ENCODE measurements at places on chromosomes 6 and 20.

DNA sequence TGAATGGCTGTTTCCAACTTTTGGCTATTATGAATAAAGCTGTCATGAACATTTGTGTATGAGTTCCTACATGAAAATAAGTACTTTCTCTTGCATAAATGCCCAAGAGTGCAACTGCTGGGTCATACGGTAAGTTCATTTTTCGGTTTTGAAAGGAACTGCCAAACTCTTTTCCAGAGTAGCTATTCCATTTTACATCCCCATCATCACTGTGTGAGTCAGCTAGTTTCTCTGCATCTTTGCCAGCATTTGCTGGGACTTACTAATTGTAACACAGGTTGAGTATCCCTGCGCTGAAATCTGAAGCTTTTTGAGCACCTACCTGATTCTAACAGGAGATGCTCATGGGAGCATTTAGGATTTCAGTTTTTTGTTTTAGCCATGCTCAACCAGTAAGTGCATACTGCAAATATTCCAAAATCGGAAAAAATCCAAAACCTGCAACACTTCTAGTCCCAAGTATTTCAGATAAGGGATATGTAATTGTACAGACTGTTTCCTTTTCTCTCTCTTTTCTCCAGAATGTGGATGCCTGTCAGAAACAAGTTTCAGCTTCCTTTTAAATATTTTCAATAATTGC lies 118.4 kb downstream of the DTNBP1 start:
- DNase-seq, result no peak

DNA sequence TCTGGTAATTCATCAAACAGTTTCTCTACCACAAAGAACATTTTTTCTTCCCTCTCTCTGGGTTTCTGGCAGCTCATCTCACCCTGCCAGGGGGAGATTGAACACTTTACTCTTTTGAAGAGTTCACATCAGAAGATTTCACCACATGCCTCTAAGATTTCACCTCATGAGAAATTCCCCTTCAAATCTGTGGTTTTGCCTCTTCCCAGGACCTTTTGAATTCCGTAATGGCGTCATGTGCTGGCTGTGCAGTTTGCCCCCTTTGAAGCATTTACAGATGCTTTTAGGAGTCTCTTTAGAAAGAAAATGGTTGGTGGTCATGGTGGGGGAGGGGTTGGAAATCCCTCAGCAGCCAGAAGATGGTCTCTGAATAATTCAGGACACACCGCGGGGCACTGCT lies 486.1 kb downstream of the QKI start:
- DNase-seq, result no peak

- no peak for DNase-seq
Measured at GRCh38 chr6:140040396-140040795, 665.9 kb upstream of the CITED2 start.

GRCh38 chr6:80143419-80143937 lies 37.0 kb downstream of the BCKDHB start:
- peak; percentile 62 for DNase-seq

- DNase-seq, result no peak
Measured at GRCh38 chr6:149855040-149855654, 9.0 kb downstream of the LRP11 start.

- DNase-seq, result no peak
Measured at GRCh38 chr6:113496166-113496565, 361.0 kb upstream of the MARCKS start.

DNA sequence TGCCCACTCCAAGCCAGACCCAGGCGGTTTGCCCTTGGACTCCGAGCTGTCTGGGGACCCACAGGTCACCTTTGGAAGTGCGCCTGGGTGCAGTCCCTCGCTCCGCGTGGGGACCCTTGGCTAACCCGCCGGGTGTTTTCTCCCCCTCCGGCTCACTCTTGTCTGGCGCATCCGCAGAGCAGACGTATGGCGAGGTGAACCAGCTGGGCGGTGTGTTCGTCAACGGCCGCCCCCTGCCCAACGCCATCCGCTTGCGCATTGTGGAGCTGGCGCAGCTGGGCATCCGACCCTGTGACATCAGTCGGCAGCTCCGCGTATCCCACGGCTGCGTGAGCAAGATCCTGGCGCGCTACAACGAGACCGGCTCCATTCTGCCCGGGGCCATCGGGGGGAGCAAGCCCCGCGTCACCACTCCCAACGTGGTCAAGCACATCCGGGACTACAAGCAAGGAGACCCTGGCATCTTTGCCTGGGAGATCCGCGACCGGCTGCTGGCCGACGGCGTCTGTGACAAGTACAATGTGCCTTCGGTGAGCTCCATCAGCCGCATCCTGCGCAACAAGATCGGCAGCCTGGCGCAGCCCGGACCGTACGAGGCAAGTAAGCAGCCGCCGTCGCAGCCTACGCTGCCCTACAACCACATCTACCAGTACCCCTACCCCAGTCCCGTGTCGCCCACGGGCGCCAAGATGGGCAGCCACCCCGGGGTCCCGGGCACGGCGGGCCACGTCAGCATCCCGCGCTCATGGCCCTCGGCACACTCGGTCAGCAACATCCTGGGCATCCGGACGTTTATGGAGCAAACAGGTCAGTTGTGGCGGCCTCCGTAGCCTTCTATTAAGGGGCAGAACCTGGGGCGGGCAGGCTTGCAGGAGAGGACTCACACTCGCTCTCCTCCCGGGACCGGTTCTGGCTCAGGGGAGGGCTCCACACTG lies 1.1 kb downstream of the PAX1 start:
- DNase-seq, result no peak

GRCh38 chr20:611843-612185 lies 1.7 kb upstream of the TCF15 start:
- DNase-seq, result no peak

DNA sequence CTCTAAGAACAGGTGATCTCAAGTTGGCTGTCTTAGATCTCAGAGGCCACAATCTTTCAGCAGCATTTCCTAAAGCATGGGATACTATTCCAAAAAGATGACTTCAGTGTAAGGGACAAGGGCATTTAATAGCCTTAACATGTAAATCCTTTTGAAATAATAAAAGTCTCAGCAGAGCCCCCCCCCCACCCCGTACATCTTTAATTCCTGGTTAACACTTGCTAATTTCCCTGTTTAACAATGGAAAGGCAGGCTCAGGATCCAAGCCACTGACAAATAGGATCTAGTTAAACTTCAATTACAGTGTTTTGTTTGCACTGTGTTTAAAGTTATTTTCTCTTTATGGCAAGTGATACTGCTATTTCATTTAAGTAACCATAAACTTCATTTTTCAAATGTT lies 12.0 kb downstream of the TASP1 start:
- no peak for DNase-seq

DNA sequence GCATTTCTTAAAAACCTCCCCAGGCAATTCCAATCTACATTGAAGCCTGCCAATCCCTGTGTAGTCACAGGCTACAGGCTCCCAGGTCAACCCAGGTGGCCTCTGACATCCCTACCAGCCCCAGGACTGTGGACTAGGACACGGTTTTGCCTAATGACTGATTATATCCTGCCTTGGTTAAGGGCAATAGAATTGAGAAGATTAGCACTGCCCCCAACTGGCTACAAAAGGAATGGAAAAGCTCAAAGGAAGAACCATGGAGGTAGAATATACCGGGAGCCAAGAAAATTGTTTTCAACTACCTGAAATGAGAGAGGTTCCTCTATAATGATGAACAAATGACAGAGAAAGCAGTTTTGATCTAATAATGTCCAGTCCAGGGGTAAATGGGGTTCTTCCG lies 421.1 kb upstream of the AGPAT4 start:
- no peak for DNase-seq

- DNase-seq, result no peak
Measured at GRCh38 chr20:2713285-2713684, 20.7 kb downstream of the EBF4 start.

GRCh38 chr6:89010825-89011224 lies 47.4 kb upstream of the RNGTT start:
- DNase-seq, result no peak

GRCh38 chr6:147941143-147941542 lies 401.5 kb upstream of the SASH1 start:
- no peak for DNase-seq

GRCh38 chr20:4157516-4157915 lies 142.2 kb upstream of the RNF24 start:
- no peak for DNase-seq

DNA sequence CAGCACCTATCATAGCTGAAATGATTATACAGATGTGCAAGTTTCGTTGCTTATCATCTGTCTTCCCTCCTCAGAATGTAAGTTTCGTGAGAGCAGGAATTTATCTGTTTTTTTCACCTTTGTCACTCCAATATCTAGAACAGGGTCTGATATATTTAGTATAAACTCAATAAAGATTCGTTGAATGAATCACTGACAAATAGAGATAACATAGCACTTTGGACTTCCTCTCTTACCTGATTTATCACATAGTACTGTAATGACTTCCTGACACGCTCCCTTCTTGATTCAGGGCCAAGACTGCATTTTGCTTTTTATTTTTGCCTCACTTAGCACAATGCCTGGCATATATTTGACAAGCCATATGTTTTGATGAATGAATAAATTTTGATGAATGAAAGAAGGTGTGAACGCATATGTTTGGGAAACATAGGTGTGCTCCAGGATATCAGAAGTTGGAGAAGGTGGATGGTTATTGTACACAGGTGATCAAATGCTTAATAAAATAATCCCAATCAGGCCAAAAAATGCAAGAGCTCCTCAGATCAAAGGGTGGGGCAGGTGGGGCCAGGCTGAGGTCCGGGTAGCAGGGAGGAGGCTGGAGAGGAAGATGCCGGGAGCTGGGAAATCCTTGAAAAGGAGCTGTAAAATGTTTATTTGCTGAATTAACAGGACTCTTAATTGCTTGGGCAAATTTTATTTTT lies 33.0 kb downstream of the PIM1 start:
- DNase-seq, result no peak

DNA sequence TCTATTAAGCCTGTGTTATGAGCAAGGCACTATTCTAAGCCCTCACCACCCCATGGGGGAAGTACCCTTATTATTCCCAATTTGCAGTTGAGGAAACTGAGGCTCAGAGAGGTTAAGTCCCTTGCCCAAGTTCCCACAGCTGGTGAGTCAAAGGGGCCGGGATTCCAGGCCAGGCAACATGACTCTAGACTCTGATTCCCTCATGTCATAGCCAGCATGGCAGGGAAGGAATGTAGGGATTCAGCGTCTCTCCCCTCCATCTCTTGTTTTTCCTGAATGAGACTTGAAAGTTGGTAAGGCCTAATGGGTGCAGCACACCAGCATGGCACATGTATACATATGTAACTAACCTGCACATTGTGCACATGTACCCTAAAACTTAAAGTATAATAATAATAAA lies 6.7 kb downstream of the C6orf132 start:
- no peak for DNase-seq

- no peak for DNase-seq
Measured at GRCh38 chr6:28351087-28351486, 1.3 kb downstream of the ZKSCAN3 start.

- DNase-seq, result no peak
Measured at GRCh38 chr6:56803594-56803993, 151.3 kb upstream of the BEND6 start.

- DNase-seq, result no peak
Measured at GRCh38 chr6:63245420-63245819, 34.2 kb downstream of the FKBP1C start.

DNA sequence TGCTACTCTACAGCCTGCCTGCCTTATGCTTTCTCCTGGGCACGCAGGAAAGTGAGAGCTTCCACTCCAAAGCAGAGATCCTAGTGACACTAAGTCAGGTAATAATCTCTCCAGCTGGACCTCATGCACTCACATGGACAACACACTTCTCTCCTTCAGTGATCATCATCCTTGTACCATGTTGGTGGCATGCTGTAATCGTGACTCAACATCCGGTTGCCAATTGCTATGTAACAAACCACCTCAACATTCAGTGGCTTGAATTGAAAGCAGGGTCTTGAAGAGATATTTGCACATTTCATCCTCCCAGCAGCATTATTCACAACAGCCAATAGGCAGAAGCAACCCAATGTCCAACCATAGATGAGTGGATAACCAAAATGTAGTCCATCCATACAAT lies 40.3 kb upstream of the PPP1R3G start:
- DNase-seq, result no peak

DNA sequence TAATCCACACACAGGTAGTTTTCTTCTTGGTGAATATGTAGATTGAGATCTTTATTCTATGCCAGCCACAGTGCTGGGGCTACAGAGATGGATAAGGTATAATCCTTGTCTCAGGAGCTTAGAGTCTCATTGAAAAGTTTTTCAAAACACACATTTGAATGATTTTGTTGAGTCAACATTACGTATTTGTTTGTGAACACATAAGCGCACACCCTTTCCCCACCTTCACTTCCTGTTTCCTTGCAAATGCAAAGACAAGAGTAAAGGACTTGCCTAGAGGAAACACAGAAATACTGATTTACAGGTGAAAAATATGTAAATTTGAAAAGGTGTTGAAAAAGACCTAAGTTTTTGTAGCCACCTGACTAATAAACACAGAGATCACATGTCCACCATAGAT lies 27.8 kb downstream of the VAPB start:
- no peak for DNase-seq

DNA sequence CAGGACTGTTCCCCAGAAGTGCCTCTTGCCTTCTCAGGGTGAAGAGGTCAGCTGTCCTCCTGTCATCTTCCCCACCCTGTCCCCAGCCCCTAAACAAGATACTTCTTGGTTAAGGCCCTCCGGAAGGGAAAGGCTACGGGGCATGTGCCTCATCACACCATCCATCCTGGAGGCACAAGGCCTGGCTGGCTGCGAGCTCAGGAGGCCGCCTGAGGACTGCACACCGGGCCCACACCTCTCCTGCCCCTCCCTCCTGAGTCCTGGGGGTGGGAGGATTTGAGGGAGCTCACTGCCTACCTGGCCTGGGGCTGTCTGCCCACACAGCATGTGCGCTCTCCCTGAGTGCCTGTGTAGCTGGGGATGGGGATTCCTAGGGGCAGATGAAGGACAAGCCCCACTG lies 9.8 kb downstream of the PI16 start:
- no peak for DNase-seq

DNA sequence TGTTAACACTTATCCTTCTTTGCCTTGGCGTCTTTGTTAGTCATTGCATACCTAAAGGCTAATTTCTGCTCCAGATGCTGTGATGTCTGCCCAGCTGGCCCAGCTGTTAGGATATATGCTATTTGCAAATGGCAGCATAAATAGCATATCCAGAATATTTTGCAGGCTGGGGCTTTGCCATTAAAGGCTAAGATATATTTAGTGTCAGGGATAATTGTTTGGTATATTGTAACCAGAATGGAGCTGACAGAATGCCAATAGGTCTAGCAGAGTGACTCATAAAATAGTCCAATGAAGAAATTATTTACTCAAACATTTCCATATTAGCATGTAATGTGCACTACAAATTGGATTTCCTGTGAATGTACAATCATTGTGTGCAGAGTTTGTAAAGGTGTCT lies 584.1 kb upstream of the FLRT3 start:
- no peak for DNase-seq

Measured in right forelimb (tissue), 1 donor.